Brain (organoid and tissue), 16 donors: ENCODE measurements at places on chromosomes 4 and X. TPM values are rescaled to one million over a fixed set of nuclear protein-coding genes. Genes with fewer than 3 reads are reported as not detected.

DNA sequence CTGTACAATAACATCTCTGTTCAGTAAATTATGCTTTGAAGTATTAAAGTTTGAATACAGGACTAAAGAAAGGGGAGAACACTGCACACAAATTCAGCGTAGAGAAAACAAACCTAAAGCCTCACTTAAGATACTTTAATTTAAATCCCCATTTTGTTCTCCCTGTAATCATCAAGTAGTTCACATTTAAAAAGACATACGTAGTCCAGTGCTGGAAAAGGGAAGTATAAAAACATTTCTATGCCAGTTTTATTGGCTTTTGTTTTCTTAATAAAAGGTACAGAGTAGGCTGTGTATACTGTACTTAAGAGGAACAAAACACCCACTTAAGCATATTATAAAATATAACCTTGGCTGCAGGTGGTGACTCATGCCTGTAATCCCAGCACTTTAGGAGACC is 101.6 kb downstream of the FGF16 start:
- no peak for DNase-seq

- no peak for DNase-seq
These were observed 9.4 kb downstream of the GPRIN3 start for GRCh38 chr4:89298155-89298554.

GRCh38 chr4:10081218-10081606 is 35.4 kb downstream of the WDR1 start:
- DNase-seq: no peak

DNA sequence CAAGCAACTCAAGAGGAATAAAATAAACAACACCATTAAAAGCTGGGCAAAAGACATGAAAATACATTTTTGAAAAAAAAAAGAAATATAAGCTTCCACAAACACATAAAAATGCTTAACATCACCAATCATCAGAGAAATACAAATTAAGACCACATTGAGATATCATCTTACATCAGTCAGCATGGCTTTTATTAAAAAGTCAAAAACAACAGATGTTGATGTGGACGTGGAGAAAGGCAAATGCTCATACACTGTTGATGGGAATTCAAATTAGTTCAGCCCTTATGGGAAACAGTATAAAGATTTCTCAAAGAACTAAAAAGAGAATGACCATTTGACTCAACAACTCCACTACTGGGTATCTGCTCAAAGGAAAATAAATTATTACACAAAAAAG is 59.6 kb downstream of the STK32B start:
- DNase-seq: no peak

DNA sequence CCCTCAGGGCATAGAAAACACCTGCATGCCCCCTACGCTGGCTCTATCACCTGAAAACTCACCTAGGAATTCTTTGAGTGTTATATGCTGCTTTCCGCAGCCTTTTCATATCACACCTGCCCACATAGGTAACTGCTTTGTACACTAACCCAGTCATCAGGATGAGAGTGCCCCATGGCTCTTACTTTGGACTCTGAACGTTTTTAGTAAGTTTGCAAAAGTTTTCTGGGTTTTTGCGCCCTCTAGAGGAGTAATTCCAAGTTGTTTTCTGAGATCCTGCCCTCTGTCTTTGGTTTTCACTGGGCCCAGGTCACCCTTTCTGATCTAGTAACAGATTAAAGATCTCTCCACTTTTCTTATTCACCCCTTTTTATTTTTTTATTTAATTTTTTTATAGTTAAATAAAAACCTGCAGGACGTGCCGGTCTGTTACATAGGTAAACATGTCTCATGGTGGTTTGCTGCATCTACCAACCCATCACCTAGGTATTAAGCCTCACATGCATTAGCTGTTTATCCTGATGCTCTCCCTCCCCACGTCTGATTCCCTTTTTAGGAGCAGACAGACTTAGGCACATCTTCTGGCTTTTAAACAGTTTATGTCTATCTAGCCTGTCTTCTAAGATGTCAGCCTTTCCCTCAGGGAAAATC is 139.2 kb downstream of the NWD2 start:
- DNase-seq: peak; percentile 25

GRCh38 chr4:47373709-47374108 is 89.8 kb downstream of the COMMD8 start:
- DNase-seq: no peak

DNA sequence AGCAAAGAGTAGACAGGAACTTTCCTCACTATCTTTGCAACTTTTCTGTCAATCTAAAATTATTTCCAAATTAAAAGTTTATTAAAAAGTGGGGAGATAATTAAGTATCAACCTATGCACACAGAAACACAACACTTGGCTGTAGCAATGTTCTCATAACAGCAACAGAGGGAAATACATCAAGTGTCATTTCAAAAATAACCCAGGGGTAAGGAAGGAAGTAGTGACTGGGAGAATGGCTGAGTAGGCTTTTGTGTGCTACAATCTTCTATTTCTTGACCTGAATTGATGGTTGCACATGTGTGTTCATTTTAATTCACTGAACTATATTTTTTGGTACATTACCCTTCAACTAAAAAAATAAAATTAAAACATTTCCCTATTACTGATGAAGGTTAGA is 67.5 kb downstream of the ABCG2 start:
- no peak for DNase-seq

- DNase-seq: no peak
These were observed 43.5 kb downstream of the FMR1NB start for GRCh38 chrX:148024425-148025148.

- no peak for DNase-seq
These were observed 94.1 kb upstream of the TLR2 start for GRCh38 chr4:153589703-153590595.

- DNase-seq: no peak
These were observed 115.6 kb downstream of the GPR143 start for GRCh38 chrX:9650091-9650490.

The CORIN gene
- polyA plus RNA-seq: not detected

The RHOXF1 gene
- not detected for polyA plus RNA-seq

The SPANXA2 gene
- not detected for polyA plus RNA-seq

The CXCL13 gene
- polyA plus RNA-seq: not detected

The SLC4A4 gene
- polyA plus RNA-seq: 7.5 TPM

The ZNF280C gene
- polyA plus RNA-seq: 1.3 TPM

The CHM gene
- polyA plus RNA-seq: 4.2 TPM
